Stimulated activated CD4-positive, alpha-beta T cell treated with anti-CD3 and anti-CD28 coated beads, Interleukin-12 subunit alpha, Interleukin-12 subunit beta, amount 100 ng/mL, for 24 hours (primary cell): ENCODE measurements at places on chromosomes 7 and 10.

DNA sequence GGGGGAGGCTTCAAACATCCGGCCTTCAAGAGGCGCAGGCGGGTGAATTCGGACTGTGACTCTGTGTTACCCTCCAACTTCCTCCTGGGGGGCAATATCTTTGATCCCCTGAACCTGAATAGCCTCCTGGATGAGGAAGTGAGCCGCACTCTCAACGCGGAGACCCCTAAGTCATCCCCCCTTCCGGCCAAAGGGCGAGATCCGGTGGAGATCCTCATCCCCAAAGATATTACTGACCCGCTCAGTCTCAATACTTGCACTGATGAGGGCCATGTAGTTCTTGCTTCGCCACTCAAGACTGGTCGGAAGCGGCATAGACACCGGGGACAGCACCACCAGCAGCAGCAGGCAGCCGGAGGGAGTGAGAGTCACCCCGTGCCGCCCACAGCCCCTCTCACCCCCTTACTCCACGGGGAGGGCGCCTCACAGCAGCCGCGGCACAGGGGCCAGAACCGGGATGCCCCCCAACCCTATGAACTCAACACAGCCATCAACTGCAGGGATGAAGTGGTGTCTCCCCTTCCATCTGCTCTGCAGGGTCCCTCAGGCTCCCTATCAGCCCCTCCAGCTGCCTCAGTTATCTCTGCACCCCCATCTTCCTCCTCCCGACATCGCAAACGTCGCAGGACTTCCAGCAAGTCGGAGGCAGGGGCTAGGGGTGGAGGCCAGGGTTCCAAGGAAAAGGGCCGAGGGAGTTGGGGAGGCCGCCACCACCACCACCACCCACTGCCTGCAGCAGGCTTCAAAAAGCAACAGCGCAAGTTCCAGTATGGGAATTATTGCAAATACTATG lies 1.1 kb downstream of the MEPCE start:
- no peak for DNase-seq

- no peak for DNase-seq
These were observed 115.7 kb upstream of the CACNA2D1 start for GRCh38 chr7:82559193-82559805.

DNA sequence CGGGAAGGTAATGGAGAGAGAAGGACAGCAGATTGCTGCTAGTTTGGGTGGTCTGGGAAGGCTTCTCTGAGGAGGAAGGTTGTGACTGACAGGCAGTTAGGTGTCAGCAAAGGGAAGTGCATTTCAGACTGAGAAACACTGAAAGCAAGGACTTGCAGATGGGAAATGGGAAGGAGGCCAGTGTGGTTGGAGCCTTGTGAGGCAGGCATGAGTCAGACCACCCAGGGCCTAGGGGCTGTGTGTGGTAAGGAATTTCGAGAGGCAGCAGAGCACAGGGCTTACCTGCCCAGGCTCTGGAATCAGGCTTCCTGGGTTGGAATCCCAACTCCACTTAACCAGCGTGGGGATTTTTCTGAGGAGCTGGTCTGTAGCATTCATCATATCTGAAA lies 53.5 kb downstream of the NRF1 start:
- DNase-seq: no peak

DNA sequence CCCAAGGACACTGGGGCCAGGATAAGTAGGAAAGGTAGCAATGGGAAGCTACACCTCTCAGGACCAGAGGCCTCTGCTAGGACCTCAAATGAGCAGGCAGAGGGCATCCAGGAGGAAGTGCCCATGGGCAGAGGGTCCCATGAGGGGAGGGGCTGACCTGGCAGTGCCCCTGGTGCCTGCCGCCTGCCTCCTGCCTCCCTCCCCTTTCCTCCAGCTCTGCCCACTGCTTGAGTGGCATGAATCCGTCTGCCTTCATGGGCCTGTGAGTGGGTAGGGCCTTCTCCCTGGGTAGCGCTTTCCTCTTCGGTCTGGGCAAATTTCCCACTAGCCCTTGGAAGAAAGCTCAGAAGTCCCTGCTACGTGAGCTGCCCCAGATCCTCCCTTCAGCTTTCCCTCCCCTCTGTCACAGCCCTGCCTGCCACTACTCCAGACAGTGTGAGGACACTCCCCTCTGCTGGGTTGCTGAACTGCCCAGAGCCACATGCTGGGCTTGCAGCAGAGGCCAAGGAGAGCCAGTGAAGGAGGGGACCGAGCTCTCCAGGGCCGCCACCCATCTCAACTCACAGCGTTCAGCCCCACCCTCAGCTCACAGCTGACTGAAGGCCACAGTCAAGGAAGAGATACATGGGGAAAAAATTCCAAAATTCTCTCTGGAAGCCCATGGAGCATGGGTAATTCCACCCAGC lies 141.4 kb downstream of the ARHGAP22 start:
- no peak for DNase-seq

- no peak for DNase-seq
These were observed 51.9 kb upstream of the GNAT3 start for GRCh38 chr7:80563561-80564327.

DNA sequence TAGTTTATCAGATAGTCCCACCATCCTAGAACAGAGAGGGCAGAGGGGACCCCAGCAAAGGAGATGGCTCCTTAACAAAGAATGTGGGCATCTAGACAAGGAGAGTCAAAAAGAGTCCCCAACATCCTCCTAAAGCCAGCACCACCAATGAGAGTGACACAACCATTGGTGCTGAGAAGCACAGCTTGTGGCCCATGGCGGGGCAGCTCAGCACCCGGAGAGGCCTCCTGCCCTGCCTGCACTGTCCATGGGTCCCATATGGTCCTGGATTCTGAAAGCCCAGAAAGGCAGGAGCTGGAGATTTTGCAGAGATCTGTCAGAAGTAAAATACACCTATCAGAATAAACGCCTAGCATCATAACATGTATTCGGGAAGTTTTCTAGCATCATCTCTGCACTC lies 311.8 kb upstream of the ZNF32 start:
- DNase-seq: no peak

DNA sequence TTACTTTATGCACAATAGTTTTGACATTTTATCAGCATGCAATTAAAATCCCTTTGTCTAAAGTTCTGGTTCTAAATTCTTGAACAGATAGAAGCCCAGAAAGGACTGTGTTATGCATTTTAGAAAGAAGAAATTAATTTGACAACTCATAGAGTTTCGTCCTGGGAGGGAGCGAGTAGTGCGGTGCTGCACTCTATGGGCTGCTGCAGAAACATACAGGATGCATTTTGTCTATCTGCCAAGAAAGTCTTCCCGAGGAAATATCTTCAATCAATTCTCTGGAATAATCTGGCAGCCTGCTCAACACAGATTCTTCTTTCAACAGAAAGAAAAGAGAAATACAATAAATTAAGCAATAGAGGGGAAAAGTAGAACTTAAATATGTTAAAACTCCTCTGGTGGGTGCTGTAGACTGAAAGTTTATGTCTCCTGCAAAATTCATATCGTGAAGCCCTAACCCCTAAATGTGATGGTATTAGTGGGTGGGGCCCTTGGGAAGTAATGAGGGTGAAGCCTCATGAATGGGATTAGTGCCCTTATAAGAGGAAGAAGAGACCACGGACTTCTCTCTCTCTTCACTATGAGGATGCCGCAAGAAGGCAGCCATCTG lies 39.0 kb upstream of the IFRD1 start:
- no peak for DNase-seq

DNA sequence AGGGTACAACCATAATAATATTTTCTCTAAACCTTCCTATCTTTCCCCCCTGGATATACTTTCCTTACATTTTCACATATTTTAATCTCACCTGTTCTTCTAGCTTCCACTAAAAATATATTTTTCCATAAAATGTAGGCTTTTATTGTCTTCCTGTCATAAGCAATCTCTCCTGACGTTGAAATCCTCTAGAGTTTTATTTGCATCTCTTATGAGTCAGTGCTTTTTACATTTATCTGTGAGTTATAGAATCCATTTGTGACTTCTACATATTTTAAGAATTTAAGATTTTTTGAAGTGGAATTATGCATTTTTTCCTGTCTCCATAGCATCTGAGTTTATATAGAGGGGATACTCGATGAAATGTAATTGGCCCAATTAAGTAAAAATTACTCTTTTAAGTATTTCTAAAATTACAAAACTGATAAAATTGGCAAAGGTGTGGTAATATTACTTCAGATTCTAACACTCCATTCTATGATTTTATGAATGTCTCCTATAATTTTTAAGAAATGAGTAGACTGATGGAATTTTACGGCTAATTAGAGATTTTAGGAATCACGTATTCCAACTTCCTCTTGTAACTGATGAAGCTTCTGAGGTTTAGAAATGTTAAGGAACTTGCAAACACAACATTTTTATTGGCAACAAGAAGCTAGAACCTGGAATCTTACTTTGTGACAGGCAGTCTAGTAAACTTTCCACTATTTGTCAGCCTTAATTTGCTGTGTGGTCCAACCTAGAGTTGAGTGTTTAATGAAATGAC lies 422.9 kb upstream of the SEMA3A start:
- DNase-seq: no peak

DNA sequence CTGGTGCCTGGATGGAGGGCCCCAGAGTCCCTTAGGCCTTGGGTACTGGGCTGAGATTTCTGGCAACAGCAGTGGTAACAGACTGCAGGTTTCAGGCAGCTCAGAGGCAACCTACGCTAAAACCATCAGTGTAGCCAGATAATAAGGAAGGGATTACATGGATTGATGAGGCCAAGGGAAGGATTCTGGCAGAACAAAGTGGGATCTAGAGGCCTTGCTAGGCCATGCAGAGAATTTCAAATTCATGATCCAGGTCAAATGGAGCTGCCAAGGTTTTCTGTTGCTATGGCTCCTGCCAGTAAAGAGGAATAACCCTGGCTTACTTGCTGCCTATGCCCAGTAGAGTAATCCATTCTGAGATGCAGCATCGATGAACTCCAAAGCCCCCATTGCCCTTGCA lies 445.7 kb downstream of the ADRA2A start:
- no peak for DNase-seq

DNA sequence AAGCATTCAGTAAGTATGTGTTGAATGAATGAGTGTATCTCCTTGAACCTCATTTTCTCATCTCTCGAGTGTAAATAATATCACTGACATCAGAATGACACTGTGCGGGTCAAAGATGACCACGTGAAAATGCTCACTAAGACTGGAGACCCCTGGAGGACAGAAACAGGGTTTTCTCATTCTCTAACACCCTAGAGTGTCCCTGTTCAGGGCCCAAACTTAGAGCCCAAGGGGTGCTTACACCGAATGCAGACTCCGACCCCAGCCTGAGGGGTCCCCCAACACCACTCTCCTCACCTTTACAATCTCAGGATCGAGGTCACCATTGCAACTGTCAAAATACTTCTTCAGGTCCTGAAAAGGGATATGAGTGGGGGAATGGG lies 1.4 kb downstream of the CDK5 start:
- no peak for DNase-seq

DNA sequence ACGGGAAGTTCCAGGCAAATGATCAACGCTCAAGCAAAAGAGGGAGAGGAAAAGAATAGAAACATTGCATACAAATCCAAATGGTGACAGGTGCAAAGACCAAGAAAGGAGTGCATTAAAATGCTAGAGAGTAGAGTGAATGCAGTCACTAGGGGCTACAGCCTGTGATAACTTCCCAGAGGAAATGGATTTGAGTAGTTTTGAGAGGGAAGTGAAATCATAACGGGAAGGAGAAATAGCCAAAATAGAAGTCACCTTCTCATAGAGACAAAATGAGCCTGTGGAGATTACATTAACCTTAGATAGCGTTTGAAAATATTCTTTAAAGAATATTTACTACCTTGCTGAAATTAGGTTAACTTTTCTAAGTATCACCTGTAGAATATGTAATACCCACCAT lies 26.5 kb downstream of the NUP42 start:
- no peak for DNase-seq

DNA sequence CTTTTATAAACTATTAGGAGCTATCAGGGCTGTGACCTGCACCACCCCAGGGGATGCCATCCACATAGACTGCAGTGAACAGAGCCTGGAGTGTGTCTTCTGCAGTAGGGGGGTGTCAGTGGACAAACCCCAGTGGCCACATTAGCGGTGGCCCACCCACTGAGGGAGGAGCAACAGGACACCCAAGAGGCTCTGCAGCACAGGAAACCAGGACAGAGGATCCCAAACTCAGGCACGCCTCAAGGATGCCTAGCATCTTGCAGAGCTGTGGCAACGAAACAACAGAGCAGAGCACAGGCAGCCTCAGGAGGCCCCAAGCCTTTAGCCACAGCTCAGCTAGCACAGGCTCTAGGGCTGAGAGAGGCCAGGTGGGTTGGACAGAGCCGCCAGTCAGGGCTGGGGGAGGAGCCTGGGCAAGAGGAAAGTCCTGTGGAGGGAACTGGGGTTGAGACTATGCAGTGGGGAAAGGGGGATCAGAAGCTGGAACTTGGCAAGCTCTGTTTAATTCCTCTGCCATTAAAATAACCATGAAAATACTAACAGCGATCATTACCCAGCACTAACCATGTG lies 53.8 kb downstream of the GRID1 start:
- DNase-seq: no peak

DNA sequence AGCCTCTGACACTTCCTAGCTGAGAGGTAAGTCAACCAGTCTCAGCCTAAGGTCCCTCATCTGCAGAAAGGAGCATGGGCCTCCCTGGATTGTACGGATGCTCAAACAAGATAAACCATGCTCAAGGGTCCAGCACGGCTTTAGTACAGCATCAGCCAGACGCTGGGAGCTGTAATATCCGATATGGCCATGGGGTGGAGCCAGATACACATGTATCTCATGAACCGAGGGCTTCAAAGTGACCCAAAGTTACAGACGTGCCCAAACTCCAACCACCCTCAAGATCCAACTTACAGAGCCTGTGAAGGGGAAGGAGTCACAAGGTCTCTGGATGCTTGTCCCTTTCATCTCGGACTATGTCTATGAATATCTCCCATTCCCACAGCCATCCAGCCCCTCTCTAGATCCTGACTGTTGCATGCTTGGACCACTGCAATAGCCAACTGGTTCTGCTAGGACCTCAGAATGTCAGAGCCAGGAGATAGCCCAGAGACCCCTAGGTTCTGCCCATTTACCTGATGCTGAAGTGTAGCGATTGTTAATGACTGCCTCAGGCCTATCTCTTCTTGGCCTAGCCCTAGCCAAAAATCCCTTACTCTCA lies 142.4 kb downstream of the SH3PXD2A start:
- DNase-seq: peak; percentile 87

DNA sequence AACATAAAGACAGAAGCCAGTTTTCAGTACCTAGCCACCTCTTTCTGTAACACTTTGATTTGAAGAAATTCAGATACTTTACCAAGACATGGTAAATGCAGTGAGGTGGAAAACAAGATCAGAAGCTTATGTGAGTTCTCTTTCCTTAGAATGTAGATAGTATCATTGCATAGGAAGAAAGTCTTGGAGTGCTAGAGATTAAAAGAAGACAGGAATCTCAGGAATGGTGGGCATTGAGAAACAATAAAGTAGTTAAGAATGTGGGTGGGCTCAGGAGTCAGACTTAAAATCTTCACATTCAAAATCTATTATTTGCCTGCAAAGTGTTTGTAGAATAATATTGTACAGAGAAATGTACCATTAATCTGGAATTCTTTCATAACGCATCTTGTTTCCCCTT lies 58.9 kb downstream of the POLL start:
- DNase-seq: no peak
